ENCODE measurements at places on chromosomes 7 and 10. TPM values are rescaled to one million over a fixed set of nuclear protein-coding genes. Genes with fewer than 3 reads are reported as not detected.

DNA sequence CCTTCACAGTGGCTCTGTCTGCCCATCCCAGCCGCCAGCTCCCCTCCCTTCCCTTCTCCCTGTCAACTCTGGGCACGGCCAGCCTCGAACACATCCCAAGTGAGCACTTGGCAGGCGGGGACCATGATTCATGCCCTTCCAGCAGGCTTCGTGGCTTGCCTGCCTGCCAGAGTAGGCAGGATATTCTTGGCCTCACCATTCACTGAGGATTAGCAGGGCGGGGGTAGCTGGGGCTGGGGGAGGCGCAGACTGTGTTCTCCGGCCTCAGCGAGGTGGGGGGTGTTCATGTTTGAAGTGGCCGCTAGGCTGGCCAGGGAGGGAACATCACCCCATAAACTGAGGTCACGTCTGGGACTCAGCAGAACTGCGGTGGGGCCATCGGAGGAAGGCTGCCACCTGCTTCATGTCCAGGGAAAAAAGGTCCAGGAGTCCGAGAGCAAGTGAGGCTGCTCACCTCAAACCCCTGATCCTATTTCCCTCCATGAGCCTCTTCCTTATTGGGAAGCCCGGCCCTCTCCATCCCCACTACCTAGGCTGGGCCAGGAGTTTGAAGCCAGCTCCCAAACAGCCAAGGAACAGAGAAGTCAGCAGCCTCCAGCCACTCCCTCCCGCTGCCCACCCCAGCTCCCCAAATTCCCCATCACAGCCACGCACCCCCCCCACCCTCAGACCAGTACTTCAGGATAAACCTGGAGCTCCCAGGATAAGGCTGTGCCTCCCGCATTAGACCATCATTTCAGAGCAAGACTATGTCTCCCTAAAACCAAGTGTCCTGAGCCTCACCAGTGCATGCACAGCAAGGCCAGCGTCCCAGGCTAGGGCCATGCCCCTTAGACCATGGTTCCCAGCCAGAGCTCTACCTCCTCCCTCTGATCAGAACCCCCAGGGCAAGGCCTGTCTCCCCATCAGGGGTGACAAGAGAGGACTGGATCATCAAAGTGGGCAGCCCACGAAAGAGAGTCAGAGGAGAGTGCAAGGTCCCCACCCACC lies 42.8 kb upstream of the RABGEF1 start:
- DNase-seq = no peak

DNA sequence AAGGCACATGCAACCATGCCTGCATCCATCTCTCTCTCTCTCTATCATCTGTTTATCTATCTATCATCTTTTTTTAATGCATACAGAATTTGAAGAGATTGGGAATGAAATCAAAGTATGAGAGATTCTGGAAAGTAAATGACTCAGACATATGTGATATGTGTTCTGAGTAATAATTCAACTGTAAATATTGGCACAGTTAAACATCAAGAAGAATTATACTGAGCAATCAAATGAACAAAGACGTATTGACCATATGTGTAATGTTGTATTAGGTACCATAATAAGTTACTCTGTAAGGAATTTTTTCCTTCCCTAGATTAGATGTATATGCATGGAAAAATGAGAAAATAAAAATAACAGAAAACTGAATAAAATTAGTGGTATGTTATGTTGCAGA lies 108.3 kb downstream of the SUGCT start:
- no peak for DNase-seq

GRCh38 chr10:451856-452255 lies 237.6 kb downstream of the DIP2C start:
- no peak for DNase-seq

GRCh38 chr10:102785818-102786217 lies 42.1 kb downstream of the WBP1L start:
- DNase-seq = no peak

GRCh38 chr7:29496355-29497020 lies 67.1 kb upstream of the PRR15 start:
- DNase-seq = no peak

DNA sequence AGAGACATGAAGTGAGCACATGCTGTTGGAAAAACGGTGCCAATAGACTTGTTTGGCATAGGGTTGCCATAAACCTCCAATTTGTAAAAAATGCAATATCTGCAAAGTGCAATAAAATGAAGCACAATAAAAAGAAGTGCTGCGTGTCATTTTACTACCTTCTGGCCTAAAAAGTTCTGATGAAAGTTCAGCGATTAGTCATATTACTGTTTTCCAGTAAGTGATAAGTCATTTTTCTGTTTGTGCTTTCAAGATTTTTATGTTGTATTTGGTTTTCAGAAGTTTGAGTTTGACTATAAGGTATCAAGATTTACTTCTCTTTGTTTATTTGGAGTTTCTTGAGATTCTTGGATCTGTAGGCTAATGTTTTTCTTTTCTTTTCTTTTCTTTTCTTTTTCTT lies 16.8 kb downstream of the AOAH start:
- no peak for DNase-seq

- DNase-seq = no peak
Measured at GRCh38 chr7:158067219-158067930, 520.2 kb downstream of the PTPRN2 start.

The ACTL6B gene
- polyA plus RNA-seq = not detected

The KLF14 gene
- polyA plus RNA-seq = 0.70 TPM

The SYT15B gene
- polyA plus RNA-seq = 2.3 TPM

All from renal cortex interstitium (tissue), 15 donors.